NCI-H1092 (cell line): ENCODE measurements at places on chromosomes 6 and 20.

- no peak for DNase-seq
Measured at GRCh38 chr6:145850671-145851070, 36.1 kb upstream of the FBXO30 start.

- DNase-seq: no peak
Measured at GRCh38 chr6:140052736-140053729, 678.6 kb upstream of the CITED2 start.

GRCh38 chr6:18427296-18427695 lies 40.1 kb downstream of the RNF144B start:
- DNase-seq: no peak

GRCh38 chr20:63102721-63103375 lies 96.1 kb upstream of the BHLHE23 start:
- no peak for DNase-seq

GRCh38 chr20:9137001-9137400 lies 68.1 kb downstream of the PLCB4 start:
- no peak for DNase-seq

DNA sequence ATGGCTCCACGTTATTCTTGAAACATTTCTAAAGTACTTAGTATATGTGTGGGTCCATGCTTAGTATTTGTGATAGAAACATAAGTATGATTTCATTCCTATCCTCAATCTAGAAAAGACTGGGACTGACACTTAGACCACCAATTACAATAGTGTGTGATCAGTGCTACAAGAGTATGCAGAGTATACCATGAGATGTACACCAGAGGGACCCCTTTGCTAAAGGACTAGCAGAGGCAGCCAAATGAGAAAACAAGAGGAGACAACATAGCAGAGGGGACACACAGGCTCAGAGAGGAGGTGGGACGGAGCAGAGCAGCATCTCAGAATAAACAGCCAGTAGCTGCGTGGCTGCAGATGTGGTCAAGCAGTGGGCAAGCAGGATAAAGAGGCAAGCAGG lies 21.0 kb downstream of the RMND1 start:
- no peak for DNase-seq

DNA sequence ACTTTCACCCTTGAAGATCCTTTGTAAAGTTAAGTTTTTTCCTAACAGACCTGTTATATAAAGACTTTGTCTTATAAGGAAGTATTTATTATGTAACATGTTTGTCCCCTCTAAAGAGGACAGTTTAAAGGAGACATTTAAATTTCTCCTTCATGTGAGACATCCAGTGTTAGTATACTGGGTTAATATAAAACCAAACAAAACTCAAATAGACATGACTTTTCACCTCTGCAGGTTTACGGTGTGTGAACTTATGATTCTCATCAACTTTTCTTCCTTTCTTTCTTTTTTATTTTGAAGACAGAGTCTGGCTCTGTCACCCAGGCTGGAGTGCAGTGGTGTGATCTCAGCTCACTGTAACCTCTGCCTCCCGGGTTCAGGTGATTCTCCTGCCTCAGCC lies 17.4 kb upstream of the MPC1 start:
- DNase-seq: no peak

DNA sequence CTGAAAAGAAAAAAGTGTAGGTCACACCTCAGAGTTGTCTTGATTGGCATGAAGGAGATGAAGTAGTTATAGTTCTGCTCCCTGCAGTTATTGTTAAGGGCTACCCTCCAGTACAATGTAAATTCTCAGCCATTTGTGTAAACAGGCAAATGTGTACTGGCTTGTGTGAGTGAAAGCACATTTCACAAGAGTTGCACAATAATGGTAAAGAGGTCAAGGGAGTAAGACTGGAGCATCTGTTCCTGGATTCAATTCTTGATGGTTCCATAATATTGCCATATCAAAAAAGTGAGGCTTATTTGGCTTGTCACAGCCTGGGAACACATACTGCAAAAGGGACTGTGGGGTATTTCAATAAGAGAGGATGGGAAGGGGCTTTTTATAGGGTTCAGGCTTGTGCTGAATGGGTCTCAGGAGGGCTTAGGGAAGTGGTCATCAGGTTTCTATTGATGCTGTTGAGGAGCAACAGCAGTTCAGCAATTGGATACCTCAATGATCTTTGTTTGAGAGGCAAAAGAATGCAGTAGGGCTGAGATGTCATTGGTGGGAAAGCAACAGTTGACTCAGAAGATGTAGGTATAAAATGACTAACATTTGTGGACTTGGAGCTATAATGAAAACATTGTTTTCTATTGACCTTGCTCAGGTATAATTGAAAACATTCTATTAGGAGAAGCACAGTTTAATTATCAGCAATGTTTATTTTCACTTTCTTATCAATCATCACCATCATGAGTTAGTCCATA lies 402.6 kb downstream of the BCKDHB start:
- DNase-seq: no peak

- DNase-seq: no peak
Measured at GRCh38 chr6:13284646-13285045, 43.7 kb downstream of the TBC1D7 start.

GRCh38 chr6:15798533-15799255 lies 135.9 kb upstream of the DTNBP1 start:
- no peak for DNase-seq

DNA sequence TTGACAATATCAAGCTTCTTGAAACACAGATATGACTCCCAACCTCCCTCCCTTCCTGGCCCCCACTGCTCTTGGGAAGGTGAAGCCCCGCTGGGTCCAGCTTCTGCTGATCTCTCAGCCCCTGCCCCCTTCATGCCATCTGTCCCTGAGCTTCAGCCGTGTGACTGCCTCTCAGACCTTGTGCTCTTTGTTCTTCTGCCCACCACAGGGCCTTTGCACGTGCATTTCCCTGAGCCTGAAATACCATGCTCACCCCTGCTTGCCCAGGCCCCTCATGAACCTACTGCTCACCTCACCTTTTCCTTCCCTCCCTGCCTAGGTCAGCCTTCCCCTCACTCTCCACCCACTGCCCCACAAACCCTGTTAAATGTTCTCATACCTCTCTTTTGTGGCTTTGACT lies 241.7 kb upstream of the PMEPA1 start:
- no peak for DNase-seq
